CD4-positive, alpha-beta T cell treated with Interleukin-1 beta for 1 hour (primary cell): ENCODE measurements at places on chromosomes 1 and 21.

DNA sequence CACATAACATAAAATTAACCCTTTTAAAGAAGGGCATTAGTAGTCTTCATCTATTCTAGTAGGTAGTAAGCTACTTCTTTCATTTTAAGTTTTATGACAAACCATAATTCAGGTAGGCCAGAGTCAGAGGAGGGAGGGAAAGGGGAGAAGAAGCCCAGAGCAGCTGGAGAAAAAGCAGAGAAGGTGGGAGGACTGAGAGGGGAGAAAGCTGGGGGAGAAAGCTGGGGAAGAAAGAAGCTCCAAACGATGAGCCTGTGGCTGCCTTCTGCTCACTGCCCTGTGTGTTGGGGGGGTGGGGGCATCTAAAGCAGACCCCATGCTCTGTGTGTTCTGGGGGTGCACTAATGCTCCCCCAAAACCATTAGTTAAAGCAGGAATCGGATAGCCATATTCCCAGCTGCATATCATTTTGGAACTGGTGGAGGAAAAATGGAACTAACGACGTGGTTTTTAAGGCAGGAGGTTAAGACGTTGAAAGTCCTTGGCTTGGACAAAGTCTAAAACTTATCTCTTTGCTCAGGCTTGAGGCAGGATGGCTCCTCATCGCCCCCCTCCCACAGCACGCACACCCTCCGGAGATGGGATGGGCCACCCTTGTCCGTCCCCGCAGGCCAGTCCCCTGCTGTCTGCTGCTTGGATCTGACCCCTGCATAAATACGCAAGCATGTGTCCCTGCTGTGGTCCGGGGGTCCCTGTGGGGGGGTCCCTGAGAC lies 184.2 kb downstream of the DYRK1A start:
- DNase-seq = no peak

GRCh38 chr1:13628218-13628617 lies 44.6 kb downstream of the PDPN start:
- no peak for DNase-seq

- DNase-seq = no peak
Measured at GRCh38 chr1:206037581-206037980, 13.9 kb upstream of the CTSE start.

- no peak for DNase-seq
Measured at GRCh38 chr1:14267991-14268390, 330.5 kb upstream of the KAZN start.

DNA sequence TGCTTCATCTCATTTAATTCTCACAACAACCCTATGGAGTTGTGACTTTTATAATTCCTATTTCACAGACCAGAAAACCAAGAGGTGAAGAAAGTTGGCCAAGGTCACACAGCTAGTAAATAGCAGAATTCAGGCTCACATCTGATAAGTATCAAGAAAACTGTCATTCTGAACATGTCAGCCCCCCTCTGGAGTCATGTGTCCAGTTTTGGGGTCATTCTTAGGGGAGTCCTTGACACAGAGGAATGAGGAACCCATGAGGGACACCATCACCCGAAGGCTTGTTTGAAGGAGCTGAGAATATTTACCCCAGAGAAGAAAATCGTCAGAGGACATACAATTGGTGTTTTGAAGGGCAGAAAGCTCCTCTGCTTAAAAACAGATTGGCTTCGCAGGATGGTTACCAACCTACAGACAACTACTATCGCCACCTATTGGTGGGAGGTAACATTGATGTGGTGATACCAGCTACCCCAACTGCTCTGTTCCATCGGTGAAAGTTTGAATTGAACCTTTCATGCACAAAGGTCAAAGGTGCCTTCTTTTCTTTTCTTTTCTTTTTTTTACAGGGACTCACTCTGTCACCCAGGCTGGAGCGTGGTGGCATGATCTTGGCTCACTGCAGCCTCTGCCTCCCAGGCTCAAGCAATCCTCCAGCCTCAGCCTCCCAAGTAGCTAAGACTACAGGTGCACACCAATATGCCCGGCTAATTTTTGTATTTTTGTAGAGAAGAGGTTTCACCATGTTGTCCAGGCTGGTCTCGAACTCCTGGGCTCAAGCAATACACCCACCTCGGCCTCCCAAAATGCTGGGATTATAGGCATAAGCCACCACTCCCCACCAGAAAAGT lies 31.3 kb downstream of the NCMAP start:
- peak; percentile 66 for DNase-seq

DNA sequence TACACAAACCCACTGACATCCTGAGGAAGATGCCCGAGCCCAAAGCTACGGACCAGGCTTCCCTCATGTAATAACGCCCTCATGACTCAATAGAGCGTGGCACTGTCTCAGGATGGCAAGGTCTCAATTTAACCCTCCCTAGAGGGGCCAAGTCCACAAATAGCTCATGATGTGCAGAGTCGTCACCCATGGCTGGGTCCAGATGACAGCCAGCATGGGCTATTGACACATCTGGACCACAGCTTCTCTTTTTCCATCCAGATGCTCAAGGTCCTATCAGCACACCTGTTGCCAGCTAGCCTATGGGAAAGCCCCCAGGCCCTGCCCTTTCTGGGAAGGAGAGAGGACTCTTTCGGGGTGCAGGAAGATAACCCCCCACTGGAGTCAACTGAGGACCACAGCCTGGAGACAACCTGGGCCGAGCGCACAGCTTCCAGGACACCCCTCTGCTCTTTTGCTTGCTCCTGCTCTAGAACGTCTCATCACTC lies 2.8 kb downstream of the LAPTM5 start:
- DNase-seq = no peak

DNA sequence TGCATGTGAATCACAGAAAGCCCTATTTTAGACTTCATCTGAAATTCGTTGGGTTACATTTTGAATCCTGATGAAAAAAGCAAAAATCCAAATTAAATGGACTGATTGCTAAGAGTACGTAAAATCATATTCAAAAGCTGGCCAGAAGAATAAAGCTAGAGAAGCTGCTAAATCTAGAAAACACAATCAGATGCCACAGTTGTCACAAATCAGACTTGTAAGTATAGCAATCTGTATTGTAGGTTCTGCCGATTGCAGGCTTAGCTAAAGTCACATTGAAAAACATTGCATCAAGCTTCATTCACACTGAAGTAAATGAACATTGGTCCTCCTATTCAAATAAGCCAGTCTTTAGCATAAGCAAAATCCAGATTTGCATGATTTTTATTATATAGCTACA lies 235.1 kb upstream of the ST6GALNAC5 start:
- DNase-seq = no peak

GRCh38 chr1:8985915-8986813 lies 40.1 kb downstream of the SLC2A7 start:
- DNase-seq = no peak

DNA sequence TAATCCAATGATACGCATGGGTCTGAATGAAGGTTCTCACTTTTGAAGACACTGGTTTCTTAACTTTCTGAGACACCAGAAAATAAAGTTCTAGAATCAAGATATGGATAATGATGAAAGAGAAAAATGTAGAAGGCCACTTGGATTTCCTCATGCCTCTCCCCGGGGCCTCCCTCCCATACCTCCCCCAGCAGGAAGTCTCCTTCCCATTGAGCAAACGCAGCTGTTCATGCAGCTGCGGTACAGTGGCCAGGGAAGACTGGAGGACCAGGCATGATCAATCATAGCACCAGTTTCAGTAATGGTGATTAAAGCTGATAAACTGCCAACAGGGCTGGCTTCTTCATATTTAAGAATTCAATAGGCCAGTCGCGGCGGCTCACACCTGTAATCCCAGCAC lies 10.9 kb upstream of the UBR4 start:
- no peak for DNase-seq

DNA sequence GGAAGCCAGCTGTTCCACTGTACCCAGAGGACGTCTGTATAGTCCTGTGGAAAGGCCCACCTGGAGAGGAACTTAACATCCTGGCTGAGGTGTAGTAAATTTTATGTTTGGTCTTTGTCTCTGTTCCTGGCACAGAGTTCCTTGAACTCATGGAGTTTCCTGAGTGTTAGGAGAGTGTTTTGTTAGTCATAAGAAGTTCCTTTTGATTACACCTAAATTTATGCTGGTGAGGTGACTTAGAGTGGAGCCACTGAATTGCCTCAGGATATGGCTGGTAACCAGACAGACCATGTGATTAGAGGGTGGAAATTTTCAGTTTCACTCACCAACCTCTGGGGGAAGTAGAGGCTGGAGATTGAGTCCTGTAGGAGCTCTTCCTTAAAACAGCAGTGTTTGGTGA lies 57.9 kb downstream of the RASAL2 start:
- no peak for DNase-seq

DNA sequence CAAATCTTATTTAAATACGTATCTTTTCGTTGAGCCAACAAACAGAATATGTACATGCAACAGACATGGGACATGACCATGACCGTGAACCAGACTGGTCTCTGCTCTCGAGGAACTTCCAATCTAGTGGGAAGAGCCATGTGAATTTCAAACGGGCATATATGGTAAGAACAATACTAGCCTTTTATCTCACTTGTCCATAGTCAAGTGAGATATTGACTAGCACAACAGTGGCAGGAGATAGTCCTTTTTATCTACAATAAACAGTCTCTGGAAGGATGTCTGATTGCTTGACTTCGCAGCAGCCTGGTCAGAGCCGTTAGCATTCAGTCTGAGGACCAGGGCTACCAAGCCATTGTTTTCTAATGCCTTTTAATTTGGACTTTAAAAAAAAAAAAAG lies 12.6 kb upstream of the PLA2G2C start:
- DNase-seq = no peak

DNA sequence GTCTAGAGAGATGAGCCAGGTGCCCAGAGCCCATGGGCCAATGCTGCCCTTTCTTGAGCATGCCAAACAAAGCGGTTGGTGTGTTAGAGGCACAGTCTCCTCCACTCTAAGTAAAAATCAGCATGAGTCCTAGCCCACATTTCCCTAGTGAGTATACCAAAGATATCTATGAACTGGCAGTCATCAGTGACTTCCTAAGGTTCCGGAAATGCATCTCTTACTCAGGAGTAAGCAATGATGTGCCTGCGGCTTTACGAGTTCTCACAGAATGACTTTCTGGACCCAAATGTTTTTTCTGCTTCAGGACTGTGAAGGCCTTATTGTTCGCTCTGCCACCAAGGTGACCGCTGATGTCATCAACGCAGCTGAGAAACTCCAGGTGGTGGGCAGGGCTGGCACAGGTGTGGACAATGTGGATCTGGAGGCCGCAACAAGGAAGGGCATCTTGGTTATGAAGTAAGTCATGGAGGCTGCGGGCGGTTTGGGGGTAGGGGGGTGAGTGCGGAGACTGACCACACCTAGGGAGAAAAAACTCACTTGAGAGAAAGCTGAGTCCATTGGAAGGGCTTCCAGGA lies 9.2 kb downstream of the PHGDH start:
- no peak for DNase-seq

GRCh38 chr1:164515711-164516331 lies 43.2 kb upstream of the PBX1 start:
- no peak for DNase-seq

GRCh38 chr1:171484760-171485374 lies 463 bp upstream of the PRRC2C start:
- DNase-seq = no peak

DNA sequence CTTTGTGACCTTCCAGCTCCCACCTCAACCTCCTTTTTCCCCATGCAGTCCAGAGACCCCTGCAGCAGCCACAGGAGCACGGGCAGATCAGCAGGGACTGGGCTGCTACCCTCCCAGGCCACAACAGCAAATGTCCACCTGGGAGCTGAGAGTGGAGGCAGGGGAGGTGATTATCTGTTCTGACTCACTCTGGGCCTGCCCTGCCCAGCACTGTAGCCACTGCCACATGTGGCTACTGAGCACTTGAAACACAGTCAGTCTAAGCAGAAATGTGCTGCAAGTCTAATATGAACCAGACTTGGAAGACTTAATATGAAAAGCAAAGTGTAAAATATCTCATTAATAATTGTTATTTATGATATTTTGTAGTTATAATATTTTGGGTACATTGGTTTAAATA lies 148.9 kb upstream of the VANGL1 start:
- no peak for DNase-seq

DNA sequence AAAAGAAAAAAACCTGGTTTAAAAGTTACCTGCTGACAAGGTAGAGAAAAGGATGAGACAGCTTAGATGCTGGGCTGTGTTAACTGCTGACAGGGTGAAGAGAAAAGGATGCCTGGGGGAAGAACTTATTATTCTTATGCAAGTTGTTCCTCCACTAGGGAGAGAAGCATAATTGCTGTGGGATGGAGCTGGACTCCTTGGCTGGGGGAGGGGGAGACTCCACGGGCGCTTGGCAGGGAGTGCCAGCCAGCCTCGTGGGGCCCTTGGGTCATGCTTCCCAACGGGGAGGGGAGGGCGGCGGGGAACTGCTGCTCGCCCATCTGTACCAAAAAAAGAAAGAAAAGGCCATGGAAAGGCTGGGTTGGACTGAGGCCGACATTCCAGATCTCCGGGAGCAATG lies 47.2 kb downstream of the SYCP1 start:
- DNase-seq = no peak

DNA sequence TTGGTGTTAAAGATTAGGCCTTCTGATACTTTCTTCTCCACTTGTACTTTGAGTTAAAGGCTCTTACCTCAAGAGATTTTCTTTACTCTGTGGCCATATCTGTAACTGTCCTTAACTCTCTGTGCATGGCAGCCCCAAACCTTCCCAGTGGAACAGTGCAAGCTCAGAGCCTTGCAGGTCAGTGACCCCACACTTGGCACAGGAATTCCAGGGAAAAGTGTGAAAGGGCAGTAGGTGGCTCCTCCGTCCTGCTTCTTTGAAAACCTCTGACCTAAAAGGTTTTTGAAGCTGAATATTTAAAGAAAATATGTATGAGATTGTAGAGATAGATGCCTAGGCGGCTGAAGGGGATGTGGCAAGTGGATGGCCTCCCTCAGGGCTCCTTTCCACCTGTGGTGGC lies 26.3 kb downstream of the ITSN1 start:
- DNase-seq = no peak

DNA sequence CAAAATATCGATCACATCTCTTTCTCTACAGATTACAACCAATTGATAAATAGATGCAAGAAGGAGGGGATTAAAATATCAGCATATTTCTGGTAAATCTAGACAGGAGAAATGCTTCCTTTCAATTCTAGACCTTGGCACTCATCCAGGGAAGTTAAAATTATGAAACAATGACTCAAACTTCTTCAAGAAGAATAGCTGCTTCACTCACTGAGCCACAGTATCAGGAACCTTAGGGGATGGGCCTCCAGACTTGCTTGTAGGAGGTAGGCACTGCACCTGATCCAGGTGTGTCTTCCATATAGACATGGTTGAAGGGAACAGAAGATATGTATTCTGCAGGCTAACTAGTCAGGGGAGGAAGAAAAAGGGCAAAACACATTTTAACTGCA lies 9.8 kb downstream of the SLAMF7 start:
- DNase-seq = no peak

GRCh38 chr1:155307247-155307740 lies 1.4 kb upstream of the FDPS start:
- DNase-seq = no peak
